ENCODE measurements at places on chromosomes 16 and 17. TPM values are rescaled to one million over a fixed set of nuclear protein-coding genes. Genes with fewer than 3 reads are reported as not detected.

Gene DLX4
- total RNA-seq = 0.44 TPM

Gene NECAB2
- total RNA-seq = 2.0 TPM

Gene ZNF276
- 32.7 TPM for total RNA-seq

Gene SERPINF2
- total RNA-seq = 2.2 TPM

Gene PRSS27
- 1.2 TPM for total RNA-seq

Gene FAM83G
- 0.26 TPM for total RNA-seq

Gene KRT36
- total RNA-seq = not detected

Gene KRT24
- total RNA-seq = not detected

Gene GPR139
- total RNA-seq = not detected

Gene PRAC1
- 33.5 TPM for total RNA-seq

Gene CLDN9
- 1.2 TPM for total RNA-seq

Gene PYY
- total RNA-seq = not detected

Gene KRTAP1-5
- not detected for total RNA-seq

Gene TTYH2
- total RNA-seq = 21.0 TPM

Gene FOXJ1
- total RNA-seq = 0.26 TPM

Gene XAF1
- total RNA-seq = not detected

Gene ASIC2
- 0.11 TPM for total RNA-seq

Gene MT4
- total RNA-seq = not detected

All from PC-3 (cell line).